Stimulated activated CD4-positive, alpha-beta T cell treated with anti-CD3 and anti-CD28 coated beads, Interleukin-2, amount 100 ng/mL, for 24 hours (primary cell): ENCODE measurements at places on chromosomes 4 and X.

DNA sequence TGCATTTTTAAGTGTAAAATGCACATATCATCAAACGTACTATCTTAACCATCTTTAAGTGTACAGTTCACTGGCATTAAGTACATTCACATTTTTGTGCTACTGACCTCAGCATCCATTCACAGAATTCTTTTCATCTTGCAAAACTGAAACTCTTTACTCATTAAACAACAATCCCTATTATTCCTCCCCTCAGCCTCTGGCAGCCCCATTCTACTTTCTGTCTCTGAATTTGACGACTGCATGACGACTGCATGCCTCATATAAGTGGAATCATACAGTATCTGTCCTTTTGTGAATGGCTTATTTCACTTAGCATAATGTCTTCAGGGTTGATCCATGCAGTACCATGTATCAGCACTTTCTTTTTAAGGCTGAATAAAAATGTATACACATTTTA lies 38.7 kb downstream of the CNKSR2 start:
- no peak for DNase-seq

GRCh38 chrX:37846558-37846933 lies 825 bp downstream of the DYNLT3 start:
- no peak for DNase-seq

DNA sequence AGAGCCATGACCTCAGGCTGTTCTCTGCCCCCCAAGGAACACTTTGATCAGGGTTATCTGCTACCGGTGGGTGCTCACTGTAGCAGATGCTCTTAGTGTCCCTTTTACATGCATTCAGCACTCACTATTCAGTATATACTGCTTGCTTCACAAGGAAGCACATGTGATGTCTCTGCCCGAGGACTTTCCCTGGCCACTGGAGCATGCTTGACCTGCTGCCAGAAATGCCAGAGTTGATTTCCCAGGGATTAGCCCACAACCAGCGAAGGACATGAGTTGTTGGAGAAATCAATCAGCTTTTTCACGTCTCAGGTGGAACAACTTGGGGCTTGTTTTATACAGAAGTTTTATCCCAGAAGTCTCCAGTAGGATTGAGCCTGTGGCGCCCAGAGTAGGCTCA lies 51.2 kb upstream of the RPS6KA3 start:
- DNase-seq, result no peak

- no peak for DNase-seq
Observed at GRCh38 chr4:138598226-138598625, 356.1 kb upstream of the SLC7A11 start.

DNA sequence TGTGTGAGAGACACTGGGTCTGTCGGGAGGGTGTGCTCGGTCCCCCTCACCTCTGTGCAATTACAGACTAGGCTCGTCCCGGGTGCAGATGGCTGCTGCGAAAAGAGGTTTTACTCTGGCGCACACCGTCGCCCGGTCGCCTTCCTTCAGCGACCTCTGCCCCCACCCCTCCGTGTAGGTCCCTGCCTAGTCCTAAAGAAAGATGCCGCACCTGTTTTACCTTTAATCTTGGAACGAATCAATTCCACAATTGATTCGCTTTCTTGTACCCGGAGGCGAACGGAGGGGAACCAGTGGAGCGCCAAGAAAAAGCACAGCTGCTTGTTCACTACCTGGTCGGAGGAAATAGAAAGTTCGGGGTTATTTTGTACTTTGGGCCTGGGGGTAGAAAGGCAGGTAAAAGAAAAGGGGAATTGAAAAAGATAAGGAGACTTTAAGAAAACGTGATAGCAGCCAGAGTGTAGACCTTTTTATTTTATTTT lies 1.2 kb downstream of the NPNT start:
- no peak for DNase-seq

- DNase-seq, result no peak
Observed at GRCh38 chr4:38111024-38111423, 150.8 kb downstream of the PTTG2 start.

DNA sequence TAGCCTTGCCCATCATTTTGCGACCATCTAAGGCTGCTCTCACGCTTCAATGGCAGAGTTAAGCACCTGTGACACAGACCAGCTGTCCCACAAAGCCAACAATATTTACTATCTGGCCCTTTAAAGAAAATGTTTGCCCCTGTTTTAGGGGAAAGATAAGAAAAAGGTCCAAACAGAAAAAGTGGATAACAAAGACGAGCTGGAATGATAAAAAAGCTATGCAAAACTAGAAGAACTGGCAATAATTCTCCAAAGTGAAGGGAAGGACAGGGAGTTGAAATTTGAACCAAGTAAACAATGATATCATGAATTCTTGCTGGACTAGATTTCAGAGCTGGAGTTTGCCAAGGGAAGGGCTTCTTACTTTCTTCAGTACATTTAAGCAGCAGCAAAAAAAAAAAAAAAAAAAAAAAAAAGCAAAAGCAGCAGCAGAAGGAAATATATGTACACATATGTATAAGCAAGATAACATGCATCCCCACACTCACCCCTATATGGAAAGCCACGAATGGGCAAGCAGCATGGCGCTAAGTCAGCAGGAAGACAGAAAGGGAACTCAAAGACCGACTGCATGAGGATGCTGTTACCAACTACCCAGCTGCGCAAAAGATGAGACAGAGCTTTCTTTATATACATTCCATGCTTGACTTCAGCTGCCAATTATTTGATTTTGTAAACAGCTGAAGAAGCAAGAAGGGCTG lies 12.5 kb downstream of the TRAPPC2 start:
- DNase-seq, result no peak

DNA sequence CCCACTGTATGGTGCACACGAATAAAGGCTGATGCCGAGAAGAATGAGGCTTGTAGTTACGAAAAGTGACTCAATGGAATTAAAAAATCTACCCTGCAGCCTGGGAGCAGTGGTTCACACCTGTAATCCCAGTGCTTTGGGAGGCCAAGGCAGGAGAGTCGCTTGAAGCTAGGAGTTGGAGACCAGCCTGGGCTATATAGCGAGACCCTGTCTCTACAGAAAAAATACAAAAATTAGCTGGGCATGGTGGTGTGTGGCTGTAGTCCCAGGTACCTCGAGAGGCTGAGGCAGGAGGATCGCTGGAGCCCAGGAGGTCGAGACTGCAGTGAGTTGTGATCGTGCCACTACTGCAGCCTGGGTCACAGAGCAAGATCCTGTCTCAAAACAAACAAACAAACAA lies 11.7 kb upstream of the OPN1LW start:
- no peak for DNase-seq

DNA sequence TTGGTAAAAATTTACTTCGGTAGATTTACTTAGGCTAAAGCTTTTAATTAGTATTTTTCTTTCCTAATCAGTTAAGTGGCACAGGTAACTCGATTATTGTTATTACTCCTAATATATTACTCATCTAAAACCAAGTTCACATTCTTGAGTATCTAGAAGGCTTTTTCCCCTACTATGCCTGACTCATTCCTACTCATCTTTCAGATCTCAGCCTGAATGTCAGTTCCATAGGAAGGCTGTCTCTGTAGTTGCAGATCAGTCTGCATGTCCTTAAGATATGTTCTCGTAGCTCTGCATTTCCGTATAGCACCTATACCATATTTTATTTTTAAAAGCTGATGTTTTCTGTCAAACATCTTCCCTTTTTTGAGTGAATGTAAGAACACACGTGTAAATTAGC lies 5.9 kb upstream of the FAM184B start:
- no peak for DNase-seq

DNA sequence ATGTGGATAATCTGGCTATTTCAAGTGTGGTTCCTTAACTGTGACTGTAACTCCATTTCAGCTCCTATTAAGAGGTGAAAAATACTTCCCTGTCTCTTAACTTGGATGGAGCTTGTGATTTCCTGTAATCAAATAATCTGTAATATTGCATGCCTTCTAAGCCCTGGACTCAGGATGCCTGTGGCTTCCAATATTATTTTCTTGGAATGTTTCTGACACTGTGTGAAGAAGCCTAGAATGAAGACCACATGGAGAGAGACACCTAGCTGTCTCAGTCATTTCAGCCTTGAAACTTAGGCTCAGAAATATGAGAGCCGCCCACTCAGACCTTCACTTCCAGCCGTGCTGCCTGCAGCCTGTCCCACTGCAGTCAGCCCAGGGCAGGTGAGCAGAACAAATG lies 544.3 kb downstream of the TRIML1 start:
- DNase-seq, result no peak

DNA sequence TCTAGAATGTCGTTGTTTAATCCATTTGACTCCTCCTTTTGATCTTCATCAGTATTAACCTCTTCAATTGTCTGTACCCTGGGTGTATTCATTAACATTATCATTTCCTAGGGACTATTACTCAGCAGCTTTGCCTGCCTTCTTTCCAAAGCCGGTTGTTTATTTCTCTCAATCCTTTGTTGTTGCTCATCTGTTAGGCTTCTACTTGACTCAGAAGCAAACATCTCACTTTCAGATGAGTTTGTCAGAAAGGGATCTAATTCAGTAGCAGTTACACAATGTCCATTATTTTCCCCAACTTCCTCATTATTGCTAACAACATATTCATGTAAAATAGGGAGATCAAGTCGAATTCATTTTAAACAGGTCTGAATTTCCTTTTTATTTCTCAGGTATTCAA lies 22.1 kb upstream of the HSD17B10 start:
- no peak for DNase-seq
